ENCODE measurements at places on chromosomes 3 and 15. TPM values are rescaled to one million over a fixed set of nuclear protein-coding genes. Genes with fewer than 3 reads are reported as not detected.

DNA sequence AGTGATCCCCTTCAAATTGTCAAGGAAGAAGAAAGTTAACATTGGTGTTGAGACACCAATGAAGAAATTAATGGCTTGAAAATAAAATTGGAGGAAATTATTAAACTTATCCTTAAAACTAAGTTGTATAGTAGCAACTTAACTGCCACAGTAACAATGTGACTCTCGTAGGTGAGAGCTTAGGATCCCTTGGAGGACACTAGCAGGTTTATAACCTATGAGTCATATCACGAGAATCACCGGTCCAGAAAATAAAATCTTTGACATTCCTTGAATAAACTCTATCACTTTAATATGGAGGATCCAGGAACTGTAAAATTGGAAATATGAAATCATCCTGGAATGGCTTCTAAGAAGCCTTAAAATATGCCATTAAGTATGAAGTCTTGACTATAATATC is 2.1 kb downstream of the GHSR start:
- no peak for DNase-seq

DNA sequence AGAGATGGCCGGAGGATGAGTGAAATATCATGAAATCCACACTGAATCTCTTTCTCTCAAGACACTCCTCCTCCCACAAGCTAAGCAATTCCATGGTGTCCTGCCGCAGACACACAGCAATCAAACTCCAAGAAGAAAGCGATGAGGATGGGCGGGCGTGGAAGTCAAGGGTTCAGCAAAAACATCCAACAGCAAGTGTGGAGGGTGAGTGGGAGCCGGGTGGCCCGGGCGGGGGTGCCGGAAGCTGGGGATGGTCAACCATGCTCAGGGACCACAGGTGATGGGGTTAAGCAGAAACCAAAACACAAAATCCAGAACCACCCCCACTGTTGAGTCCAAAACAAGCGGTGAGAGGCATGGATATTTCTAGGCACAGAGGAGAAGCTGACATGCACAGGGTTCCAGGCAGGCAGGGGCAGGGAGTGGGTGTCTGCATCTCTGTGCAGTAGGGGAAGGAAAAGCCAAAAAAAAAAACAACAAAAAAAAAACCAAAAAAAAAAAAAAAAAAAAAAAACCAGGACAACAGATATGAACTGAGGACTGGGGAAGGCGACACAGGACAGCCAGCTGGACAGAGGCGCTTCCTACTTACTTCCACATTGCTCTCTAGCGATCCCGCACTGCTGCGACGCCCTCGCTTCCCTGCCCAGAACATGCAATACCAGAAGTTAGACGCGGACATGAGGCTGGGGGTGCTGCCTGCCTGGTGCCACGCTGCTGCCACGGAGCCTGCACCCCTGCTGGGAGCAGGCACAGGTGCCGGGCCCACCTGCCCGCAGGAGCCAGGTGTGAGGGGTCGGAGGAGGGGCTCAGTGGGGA is 61.0 kb upstream of the RPL32 start:
- DNase-seq: no peak

DNA sequence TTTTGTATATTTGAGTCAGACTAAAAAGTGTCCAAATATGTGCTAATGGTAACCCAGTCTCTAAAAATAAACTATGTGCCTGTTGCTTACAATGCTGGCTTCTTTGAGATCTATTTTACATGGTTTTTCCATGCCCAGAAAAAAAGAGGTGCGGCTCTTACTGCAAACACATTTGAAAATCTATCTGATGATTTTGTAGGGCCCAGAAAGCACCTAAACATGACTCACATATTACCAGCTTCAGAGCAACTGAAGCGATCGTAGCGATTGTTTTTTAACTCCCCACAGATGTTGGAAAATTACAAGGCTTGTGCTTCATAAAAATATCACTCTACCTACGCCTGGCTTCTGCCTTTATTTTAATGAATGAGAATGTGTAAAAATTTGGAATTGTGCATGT is 53.5 kb downstream of the SUCNR1 start:
- DNase-seq: no peak

TRPM1 gene
- total RNA-seq: under 0.01 TPM

- no peak for DNase-seq
These were observed 400.9 kb upstream of the ATP11B start for GRCh38 chr3:182392182-182392937.

- no peak for DNase-seq
These were observed 90.8 kb downstream of the MCTP2 start for GRCh38 chr15:94322141-94322540.

GRCh38 chr3:105957722-105958121 is 88.9 kb upstream of the CBLB start:
- DNase-seq: no peak

- no peak for DNase-seq
These were observed 58.2 kb downstream of the KLHL6 start for GRCh38 chr3:183497313-183497712.

DNA sequence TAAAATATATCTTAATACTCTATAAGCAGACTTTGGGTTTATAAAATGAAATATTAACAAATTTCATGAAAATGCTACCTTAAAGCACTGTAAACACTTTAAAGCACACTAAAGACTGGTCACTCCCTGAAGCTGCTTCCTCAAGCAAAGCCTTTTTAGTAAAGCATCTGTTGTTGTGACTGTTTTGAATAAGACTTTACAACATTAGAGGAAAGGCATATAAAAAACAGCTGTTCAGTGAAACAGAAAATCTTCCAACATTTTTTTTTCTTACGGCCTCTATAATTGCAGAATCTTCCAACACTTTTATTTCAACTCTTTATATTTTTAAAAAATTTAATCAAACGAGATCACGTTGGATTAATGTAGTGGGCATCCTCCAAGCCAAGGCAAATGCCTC is 48.1 kb downstream of the GRK7 start:
- DNase-seq: no peak

DNA sequence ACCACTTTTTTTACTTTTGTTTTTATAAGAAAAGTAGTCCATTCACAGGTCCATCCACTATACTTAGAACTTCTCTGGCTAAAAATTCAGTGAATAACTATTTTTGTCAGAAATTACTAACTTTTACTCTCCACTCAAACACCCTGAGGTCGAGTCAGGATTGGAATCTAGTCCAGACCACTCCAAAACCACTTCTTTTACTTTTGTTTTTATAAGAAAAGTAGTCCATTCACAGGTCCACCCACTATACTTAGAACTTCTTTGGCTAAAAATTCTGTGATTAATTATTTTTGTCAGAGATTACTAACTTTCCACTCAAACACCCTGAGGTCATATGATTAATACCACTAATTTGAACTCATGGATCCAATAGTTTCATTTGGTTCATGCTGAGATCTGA is 239.4 kb downstream of the RORA start:
- no peak for DNase-seq

DNA sequence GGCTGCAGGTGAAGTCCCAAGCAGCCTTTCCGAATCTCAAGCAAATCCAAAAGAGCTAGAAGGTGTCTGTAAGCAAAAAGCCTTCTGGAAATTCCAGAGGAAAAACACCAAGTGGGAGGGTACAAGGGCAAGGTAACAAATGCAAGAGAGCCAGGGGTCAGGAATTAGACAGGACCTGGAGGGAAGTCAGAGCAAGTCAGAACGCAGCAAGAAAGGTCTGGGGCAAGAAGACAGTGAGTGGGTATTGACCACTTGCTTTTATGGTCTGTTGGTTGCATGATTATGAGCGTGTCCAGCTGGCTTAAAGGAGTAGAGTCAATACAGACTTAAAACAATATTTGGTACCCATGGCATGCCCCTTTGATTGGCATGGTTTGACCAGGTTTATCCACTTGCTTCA is 66.7 kb upstream of the OXTR start:
- no peak for DNase-seq

GRK7 gene
- total RNA-seq: not detected

DNA sequence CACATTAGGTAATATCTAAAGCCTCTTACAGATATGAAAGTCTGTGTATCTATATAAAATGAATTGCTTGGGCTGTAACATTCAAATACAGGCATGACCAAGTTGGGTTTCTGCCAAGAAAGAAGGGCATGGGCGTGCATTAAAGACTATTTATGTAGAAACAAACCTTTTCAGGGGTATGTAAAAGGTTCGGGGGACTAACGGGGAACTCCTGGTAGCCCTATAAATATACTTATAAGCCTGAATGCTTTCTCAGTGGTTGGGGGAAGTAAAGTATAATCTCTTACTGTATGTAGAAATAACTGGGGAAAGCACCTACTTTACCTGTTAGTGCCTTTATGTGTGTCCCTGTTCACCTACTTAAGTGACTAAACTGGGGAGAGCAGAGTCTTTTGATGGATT is 154.5 kb upstream of the TBL1XR1 start:
- DNase-seq: no peak

TNK2 gene
- total RNA-seq: 42.5 TPM

DNA sequence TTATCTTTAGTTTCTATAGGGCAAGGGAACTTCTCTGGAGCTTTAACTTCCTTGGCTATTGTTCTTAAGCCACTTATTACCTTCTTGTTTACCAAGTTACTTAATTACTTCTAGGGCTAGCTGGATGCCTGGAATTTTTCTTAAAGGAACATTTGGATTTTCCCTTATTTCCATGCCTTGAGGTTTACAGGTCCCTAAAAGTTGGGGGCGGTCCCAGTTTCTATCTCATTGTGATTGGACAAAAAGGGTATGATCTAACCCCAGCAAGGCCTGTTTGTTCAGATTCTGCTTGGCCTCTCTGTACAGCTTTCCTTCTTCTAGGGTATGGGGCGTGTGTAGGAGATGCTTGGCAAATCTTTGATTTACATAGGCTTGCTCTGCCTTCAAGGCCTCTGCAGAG is 17.4 kb downstream of the PDHB start:
- no peak for DNase-seq

DNA sequence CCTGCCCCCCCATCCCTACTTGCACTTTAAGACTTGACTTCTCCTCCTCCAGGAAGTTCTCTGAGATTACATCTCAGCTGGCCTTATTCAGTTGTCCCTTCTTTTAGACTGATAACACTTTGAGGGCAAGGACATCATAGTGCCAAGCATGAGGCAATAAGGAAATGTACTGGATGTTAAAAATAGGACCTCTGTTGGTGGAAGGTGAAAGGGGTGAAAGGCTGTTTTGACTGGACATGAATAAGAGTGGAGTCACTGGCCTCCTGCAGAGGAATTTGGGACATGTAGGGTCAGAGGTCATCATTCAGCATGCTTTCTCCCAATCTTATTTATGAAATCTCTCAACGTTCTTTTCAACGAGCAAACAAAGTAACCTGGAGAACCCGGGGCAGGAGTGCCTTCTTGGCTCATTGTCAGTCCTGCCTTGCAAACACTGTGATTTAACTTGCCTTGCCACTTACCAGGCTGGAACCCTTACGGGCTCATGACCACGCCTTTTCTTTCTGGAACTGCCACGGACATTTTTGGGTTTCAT is 38.6 kb downstream of the TRIM71 start:
- DNase-seq: no peak

DNA sequence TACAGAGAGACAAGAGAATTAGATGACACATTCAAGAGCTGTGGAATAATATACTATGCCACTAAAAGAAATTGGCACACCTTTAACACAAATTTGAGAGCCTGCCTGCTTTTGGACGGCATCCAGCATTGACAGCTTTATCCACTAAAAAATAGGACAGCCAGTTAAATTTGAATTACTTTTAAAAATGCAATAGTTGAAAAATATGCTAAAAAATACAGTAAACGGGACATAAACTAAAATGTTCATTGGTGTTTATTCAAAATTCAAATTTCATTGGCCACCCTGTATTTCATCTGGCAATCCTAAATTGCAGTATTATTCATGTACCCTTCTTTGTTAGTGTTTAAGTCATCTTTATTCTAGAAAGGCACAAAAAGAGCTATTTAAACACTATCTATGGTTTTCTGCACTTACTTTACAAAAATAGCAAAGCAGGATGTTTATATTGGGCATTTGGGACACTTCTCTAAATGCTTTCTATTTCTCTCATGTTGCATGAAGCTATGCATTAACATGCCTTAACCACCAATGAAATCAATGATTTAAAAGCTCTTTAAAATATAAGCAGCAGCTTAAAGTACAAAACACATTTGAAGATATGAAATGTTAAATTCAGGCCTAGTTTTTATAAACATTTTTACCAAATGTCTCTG is 160.1 kb downstream of the NEK10 start:
- no peak for DNase-seq

DNA sequence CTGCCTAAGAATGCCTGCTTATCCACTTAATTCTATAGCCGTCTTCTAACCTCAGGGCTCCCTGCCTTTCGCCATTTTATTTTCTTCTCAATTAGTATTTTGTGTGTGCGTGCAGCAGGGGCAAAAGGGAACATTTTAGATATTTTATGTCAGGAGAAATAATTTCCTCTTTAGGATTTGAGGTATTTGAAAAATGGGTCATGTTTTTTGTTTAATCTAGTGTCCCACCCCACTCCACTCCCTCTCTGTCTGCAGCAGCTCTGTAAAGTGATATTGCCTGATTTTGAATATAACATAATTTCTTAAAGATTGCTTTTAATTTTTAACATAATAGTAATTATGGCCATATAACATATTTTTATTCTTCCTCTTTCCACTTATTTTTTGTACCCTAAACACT is 593.2 kb upstream of the DPPA4 start:
- DNase-seq: no peak

PLA1A gene
- total RNA-seq: not detected

SLCO2A1 gene
- total RNA-seq: under 0.01 TPM

GRCh38 chr15:76260246-76260938 is 50.9 kb downstream of the ETFA start:
- no peak for DNase-seq

GRCh38 chr15:54816401-54816800 is 380.3 kb downstream of the RSL24D1 start:
- DNase-seq: no peak

DNA sequence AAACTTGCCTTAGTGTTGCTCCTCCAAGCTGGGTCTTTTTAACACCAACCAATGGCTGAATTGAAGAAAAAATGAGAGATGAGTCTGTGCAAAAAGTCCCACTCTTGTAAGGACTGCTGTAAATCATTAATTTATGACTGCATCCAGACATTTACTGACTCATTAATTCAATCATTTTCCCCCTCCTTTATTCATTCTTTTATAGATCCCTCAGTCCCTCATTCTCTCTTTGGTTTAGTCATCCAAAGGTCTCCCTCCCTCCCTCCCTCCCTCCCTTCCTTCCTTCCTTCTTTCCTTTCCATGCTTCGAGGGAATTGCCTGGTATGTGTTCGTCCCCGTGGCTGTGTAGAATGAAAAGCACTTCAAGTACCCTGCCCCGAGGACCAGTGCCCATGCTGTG is 35.3 kb upstream of the MRPS22 start:
- DNase-seq: no peak

PTH1R gene
- total RNA-seq: under 0.01 TPM

TFDP2 gene
- 60.3 TPM for total RNA-seq

GRCh38 chr3:128849911-128850455 is 29.4 kb upstream of the ACAD9 start:
- no peak for DNase-seq

Measured in hematopoietic multipotent progenitor cell (in vitro differentiated cells).